ENCODE measurements at places on chromosomes 12 and 14.

DNA sequence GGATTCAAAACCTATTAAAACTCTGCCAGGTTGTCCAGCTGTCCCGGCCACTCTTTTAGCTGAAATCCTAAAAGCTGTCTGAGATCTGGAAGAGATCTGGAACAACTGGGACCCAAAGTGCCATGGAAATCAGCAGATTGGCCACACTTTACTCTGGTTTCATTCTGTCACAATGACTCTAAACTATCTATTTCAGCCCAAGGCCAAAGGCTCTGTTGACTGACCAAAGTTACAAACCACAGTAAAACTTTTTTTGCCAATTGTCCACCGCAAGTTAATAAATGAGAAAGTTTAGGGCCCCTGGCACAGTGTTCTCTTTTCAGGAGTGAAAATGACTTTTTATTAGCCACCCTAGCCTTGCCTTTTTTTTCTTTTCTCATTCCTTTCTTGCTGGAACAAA is 113.4 kb upstream of the CPM start:
- DNase-seq, result no peak

- no peak for DNase-seq
Observed at GRCh38 chr12:124352839-124353238, 57.9 kb downstream of the RFLNA start.

- DNase-seq, result peak; percentile 71
Observed at GRCh38 chr12:2682296-2683251, 112.2 kb upstream of the FKBP4 start.

GRCh38 chr14:98614741-98615140 is 657.3 kb downstream of the BCL11B start:
- no peak for DNase-seq

- no peak for DNase-seq
Observed at GRCh38 chr12:118446247-118446646, 69.9 kb downstream of the SUDS3 start.

- DNase-seq, result no peak
Observed at GRCh38 chr12:53694756-53695151, 18.9 kb upstream of the ATP5MC2 start.

DNA sequence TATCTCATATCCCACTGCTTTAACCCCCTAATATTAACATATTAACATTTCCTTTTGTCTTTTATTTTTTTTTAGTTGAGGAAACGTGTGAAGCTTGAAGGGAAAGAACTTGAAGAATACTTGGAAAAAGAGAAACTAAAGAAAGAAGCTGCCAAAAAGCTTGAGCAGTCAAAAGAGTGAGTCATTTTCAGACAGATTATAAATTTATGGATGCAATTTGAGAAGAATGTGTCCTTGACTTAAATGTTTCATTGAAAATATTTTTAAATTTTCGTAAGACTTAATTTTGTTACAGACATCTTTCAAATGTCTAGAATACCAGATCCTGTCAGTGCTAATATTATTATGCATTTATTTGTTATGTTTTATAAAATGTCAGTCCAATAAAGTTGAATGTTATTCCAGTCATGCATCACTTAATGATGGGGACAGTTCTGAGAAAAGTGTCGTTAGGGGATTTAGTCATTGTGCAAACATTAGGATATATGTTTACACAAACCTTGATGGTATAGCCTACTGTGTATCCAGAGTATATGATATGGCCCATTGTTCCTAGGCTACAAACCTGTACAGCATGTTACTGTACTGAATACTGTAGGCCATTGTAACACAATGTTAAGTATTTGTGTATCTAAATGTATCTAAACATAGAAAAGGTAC is 32.6 kb downstream of the CPSF2 start:
- DNase-seq, result no peak
